Right atrium auricular region (tissue), 2 donors: ENCODE measurements at places on chromosomes 1 and 21.

DNA sequence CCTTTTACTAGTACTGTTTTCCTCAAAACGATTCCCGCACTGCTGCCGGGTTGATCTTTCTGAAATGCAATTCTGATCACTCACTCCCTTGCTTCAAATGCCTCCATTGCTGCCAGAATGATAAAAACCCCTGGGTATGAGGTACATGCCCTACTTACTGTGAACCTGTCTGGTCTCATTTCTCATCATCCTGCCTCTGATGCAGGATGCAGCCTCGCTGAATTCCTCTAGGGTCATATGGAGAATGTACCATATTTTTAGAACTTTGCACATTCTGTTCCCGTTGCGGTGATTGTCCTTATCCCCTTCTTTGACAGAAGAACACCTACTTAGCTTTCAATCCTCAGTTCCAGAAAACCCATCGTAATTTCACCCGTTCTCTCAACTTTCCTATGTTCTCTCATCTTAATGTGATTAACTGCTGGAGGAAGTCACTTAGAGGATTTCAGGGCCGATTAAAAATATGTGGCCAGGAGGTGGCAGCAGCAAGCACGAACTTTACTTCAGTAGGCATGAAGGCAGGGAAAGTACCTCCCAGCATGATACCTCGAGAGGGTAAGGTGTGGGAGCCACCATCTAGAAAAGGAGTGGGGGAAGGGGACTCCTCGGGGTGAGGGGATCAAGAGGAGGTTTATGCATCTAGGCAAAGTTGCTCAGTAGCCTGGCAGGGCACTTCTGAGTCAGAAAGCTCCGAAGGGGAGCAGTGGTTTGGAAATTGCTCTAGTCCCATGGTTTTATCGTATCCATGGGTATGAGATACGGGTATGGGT, 361.5 kb upstream of the ZP4 start:
- no peak for DNase-seq

- no peak for DNase-seq
These were observed 3.9 kb upstream of the RAB4A start for GRCh38 chr1:229266832-229267500.

DNA sequence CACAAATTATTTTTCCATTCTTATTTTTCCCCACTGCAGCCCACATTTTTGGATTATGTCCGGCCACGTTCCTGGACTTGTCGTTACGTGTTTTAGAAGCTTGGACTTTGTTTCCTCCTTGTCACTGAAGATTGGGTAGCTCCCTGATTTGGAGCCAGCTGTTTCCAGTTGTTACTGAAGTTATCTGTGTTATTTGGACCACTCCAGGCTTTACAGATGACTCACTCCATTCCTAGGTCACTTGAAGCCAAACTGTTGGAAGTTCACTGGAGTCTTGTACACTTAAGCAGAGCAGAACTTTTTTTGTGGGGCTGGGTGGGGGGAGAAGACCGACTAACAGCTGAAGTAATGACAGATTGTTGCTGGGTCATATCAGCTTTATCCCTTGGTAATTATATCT, 12.2 kb upstream of the AXDND1 start:
- peak; percentile 70 for DNase-seq

DNA sequence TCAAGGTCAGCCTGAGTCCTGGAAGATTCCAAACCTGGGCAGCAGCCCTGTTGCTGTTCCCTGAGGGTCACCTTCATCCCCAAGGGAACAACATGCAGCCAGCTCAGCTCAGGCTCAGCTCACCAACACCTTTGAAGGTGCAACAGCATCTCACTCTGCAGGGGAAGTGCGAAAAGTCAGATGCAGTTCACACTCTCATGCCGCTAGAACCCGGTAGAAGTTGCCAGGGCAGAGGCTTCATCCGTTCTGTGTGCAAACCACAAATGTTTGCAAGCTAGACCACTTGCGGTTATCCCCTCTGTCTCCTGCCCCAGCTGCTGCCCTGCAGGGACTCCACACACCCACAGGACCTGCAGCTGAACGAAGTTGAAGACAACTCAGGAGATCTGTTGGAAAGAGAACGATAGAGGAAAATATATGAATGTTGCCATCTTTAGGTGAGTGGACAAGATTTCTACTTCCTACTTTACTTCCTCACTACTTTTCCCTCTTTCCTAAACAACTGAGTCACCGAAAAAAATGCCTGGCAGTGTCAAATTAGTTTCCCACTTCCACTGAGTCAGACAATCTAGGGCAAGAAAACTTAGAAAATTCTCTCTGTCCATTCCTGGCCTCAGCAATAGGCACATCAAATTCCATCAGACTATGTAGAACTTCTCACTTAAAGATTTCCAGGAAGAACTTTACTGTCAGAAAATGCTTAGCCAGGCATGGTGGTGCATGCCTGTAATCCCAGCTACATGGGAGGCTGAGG, 1.8 kb upstream of the FCRL6 start:
- DNase-seq: no peak

GRCh38 chr1:163928069-163928468, 606.3 kb downstream of the NUF2 start:
- DNase-seq: no peak

DNA sequence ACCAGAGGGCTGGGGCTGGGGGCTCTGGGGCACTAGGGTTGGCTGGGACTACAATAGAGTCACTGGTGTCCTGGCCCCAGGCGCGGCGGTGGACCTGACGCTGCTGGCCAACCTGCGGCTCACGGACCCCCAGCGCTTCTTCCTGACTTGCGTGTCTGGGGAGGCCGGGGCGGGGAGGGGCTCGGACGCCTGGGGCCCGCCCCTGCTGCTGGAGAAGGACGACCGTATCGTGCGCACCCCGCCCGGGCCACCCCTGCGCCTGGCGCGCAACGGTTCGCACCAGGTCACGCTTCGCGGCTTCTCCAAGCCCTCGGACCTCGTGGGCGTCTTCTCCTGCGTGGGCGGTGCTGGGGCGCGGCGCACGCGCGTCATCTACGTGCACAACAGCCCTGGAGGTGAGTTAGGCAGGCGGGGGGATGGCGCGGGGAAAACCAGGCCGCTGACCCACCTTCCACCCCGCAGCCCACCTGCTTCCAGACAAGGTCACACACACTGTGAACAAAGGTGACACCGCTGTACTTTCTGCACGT, 4.1 kb downstream of the TIE1 start:
- no peak for DNase-seq

- no peak for DNase-seq
These were observed 20.0 kb upstream of the BRDT start for GRCh38 chr1:91929250-91929649.

DNA sequence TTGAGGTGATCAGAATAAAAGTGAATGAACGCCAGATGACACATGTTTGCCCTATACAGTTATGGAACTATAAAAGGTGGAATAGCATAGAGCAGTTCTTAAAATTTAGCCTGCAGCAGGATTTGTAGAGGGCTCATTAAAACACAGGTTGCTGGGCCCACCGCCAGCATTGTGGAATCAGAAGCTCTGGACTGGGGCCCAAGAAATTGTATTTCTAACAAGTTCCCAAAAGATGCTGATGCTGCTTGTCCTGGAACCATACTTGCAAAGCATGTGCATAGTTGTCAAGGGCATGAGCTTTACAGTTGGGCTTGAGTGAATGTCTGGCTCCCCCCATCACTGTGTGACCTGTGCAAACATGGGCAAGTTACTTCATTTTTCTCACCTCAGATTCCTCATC, 37.5 kb upstream of the LRRC53 start:
- DNase-seq: no peak

GRCh38 chr1:14924455-14925331, 228.9 kb upstream of the TMEM51 start:
- no peak for DNase-seq

- DNase-seq: no peak
These were observed 3.1 kb downstream of the COL6A1 start for GRCh38 chr21:45984584-45985095.

DNA sequence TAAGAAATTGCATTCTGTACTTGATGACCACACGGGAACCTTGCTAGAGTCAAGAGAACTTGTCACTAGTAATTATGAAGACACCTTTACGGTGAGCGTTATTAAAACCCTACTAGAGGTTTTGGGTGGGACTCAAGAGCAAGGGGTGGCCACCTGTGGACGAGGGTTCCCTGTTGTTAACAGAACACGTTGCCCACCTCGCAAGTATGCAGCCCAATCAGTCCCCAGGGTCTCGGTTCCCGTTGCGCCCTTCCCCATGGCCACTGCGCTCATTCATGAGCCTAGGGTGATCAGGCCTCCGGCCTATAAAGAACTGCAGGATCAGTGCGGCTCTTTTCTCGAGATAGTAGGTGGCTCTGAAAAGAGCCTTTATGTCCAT, 30.2 kb upstream of the RNF187 start:
- DNase-seq: no peak

DNA sequence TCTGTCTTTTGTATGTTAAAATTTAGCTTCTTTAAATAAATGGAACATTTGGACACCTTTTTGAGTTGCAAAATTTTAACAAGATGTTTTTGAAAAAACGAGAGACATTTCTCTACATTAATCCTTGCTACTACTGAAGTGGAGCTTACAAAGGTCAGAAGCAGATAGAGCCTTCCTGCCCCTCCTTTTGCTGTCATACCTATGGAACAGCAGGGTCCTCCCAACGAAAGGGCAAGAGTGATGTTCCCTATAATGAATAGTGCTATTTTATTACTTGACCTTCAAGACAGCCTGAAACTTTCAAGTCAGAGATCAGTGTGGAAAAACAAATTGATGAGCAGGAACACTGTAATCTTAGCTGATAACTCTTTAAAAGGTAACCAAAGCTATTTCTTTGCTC, 1538.9 kb downstream of the PLA2G4A start:
- no peak for DNase-seq

DNA sequence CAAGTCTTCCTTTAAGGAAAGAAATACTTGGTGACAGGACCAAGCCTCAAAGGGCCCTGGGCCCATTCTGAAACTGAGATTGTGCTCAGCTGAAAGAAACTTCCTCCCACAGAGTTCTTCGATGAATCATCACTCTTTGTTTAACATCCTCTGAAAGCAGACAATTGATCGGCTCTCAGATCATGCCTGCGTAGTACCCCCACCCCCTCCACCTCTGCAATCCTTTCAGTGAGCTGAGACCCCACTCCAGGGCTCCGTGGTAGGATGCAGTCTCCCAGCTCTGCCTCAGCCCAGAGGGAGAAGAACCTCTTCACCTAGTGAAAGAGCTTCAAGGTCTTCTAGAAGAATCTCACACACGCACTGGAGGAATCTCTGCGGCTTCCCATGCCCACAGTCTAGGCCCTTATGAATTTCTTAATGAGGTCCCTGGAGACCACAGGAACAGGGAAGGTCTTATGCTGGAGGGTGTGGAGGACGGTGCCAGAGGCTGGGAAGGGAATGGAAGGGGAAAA, 104.9 kb upstream of the SOD1 start:
- DNase-seq: no peak

- no peak for DNase-seq
These were observed 31.6 kb downstream of the CDK18 start for GRCh38 chr1:205535866-205536758.

DNA sequence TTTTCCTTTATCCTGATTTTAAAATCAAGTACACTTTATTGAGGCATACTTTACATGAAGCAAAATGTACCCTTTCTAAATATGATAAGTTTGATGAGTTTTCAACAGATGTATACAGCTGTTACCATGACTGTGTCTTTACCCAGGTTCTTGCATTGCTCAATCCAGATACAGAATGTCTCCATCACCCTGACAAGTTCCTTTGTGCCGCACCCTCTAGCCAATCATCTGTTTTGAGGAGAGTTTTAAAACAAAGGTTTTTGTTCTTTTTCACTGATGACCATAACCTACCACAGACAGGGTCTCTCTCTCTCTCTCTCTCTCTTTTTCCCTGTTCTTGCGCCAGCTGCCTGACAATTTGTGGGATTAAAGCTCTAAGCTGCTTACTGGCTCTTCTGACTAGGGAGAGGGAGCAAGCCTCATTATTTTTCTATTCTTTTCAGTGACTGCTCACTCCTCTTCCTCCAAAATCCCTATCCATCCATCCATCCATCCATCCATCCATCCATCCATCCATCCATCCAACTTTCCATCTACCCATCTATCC, 1.2 kb upstream of the KCNE1 start:
- peak; percentile 53 for DNase-seq

- DNase-seq: no peak
These were observed 13.6 kb downstream of the ARPC5 start for GRCh38 chr1:183622013-183622412.

- no peak for DNase-seq
These were observed 26.4 kb upstream of the EVA1B start for GRCh38 chr1:36349839-36350238.

- DNase-seq: no peak
These were observed 53.1 kb downstream of the MYOM3 start for GRCh38 chr1:24058671-24059455.

DNA sequence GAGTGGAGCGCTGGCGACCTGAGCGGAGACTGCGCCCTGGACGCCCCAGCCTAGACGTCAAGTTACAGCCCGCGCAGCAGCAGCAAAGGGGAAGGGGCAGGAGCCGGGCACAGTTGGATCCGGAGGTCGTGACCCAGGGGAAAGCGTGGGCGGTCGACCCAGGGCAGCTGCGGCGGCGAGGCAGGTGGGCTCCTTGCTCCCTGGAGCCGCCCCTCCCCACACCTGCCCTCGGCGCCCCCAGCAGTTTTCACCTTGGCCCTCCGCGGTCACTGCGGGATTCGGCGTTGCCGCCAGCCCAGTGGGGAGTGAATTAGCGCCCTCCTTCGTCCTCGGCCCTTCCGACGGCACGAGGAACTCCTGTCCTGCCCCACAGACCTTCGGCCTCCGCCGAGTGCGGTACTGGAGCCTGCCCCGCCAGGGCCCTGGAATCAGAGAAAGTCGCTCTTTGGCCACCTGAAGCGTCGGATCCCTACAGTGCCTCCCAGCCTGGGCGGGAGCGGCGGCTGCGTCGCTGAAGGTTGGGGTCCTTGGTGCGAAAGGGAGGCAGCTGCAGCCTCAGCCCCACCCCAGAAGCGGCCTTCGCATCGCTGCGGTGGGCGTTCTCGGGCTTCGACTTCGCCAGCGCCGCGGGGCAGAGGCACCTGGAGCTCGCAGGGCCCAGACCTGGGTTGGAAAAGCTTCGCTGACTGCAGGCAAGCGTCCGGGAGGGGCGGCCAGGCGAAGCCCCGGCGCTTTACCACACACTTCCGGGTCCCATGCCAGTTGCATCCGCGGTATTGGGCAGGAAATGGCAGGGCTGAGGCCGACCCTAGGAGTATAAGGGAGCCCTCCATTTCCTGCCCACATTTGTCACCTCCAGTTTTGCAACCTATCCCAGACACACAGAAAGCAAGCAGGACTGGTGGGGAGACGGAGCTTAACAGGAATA, 4.2 kb downstream of the TFAP2E start:
- no peak for DNase-seq

GRCh38 chr1:97820470-97821188, 100.2 kb downstream of the DPYD start:
- DNase-seq: no peak

- DNase-seq: no peak
These were observed 48.5 kb upstream of the IGSF21 start for GRCh38 chr1:18058981-18059605.

DNA sequence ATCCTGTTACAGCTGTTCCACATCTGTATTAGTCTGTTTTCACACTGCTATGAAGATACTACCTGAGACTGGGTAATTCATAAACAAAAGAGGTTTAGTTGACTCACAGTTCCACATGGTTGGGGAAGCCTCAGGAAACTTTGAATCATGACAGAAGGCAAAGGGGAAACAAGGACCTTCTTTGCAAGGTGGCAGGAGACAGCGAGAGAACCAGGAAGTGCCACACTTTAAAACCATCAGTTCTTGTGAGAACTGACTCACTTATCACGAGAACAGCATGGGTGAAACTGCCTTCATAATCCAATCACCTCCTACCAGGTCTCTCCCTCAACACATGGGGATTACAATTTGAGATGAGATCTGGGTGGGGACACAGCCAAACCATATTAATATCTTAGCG, 110.3 kb upstream of the TRABD2B start:
- DNase-seq: no peak

GRCh38 chr1:219988387-219988786, 57.9 kb downstream of the EPRS1 start:
- DNase-seq: no peak
